COLO829 (cell line): ENCODE measurements at places on chromosomes 2 and 18.

- no peak for DNase-seq
Observed at GRCh38 chr2:130966149-130966774, 127.0 kb downstream of the FAM168B start.

- no peak for DNase-seq
Observed at GRCh38 chr2:149781263-149781808, 193.8 kb upstream of the MMADHC start.

GRCh38 chr2:205754924-205755321, 72.6 kb downstream of the NRP2 start:
- no peak for DNase-seq

DNA sequence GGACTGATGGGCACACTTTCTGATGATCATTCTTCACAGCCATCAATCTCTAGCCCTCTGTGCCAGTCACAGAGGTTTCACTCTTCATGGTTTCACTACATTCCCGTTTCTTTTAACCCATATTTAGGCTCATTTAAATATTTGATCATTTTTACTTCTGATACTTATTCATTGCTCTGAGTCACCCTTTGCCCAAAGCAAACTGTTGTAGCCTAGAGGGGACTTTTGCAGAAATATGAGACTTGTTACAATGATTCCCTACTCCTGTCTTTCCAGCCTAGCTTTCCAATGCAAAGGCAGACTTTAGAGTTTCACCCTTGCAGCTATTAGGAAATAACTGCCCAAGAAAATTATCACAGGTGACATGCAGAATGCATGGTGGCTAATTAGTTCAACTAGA, 444.2 kb downstream of the PTPRM start:
- DNase-seq = no peak

- DNase-seq = no peak
Observed at GRCh38 chr2:173290518-173290917, 64.2 kb upstream of the CDCA7 start.

GRCh38 chr2:221289389-221289788, 282.7 kb downstream of the EPHA4 start:
- no peak for DNase-seq

DNA sequence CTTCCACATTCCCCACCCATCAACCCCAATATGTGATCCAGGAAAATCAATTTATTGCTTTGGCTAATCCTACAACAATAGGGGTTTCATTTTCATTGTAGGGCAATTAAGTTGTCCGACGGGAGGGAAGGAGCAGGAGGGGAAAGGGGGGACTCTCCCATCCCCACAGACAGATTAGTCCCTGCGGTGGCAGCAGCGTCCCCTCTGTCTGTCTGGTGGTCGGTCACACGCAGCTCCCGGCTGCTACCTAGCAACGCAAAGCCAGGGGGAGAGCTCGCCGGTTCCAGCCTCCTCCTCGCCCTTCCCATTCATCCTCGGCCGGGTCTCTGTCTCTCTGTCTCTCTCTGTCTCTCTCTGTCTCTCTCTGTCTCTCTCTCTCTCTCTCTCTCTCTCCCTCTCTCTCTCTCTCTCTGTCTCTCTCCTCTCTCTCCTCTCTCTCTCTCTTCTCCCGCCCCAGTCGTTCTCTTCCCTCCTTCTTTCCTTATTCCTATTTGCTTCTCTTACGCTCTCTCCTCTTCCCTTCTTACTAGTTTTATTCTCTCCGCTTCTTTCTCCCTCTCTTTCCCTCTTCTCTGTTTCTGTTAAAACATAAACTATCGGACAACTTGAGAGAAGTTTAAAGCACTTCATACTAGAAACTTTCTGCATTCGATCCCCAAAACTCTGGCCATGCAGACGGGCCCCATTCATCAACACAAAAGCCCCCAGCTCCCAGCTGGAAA, 1.2 kb downstream of the LRP2 start:
- DNase-seq = no peak

GRCh38 chr2:176317199-176317598, 48.0 kb downstream of the MTX2 start:
- DNase-seq = no peak

- peak; percentile 88 for DNase-seq
Observed at GRCh38 chr18:63237881-63238692, 81.5 kb downstream of the BCL2 start.

- no peak for DNase-seq
Observed at GRCh38 chr2:184554736-184555135, 43.6 kb upstream of the ZNF804A start.

DNA sequence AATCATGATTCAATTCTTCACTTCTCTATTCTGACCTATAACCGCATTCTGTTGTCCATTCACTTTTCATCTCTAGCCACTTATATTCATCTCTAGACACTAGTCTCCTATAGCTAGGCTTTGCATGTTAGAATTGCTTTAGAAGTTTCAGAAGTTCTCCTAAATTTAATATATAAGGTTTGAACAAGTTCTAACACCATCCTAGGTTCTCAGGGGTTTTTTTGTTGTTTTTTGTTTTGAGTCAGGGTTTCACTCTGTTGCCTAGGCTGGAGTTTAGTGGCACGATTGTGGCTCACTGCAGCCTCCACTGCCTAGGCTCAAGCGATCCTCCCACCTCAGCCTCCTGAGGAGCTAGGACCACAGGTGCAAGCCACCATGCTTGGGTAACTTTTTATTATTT, 19.9 kb downstream of the WDSUB1 start:
- no peak for DNase-seq

- peak; percentile 13 for DNase-seq
Observed at GRCh38 chr18:32019251-32019948, 775 bp downstream of the RNF125 start.

DNA sequence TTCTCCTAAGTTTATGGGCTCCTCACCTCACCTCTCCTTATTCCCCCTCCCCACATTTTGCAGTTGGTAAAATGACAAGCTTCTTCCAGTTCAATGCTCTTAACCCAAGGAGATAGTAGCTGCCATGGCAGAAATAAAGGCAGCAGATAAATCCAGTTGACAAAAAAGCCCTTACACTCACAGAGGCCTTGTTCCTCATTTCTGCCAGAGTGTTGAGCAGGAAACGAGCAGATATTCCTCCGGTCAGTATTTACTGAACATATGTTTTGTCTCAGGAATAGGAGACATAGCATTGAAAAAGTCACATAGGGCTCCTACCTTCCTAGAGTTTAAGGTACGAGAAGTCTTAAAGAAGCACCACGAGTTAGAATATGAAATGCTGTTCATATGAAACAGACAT, 493.7 kb upstream of the TNP1 start:
- DNase-seq = no peak

DNA sequence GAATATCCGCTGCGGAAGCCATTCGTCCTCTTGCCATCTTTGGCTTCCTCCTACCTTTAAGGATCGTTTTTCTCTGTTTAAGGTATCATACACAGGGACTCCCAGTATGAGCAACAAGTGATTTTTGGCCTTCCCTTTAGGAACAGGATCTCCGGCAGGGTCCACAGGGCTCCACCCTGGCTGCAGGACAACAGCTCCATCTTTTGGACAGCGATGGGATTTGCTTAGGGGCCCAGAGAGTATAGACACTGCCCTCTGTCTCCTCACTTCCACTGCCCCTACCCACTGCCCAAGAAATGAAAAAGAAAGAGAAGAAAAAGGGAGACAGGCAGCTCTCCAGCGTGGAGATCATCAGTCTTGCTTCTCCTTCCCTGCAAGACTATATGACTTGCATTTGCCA, 224.5 kb downstream of the UXS1 start:
- DNase-seq = no peak

GRCh38 chr2:241140445-241140840, 8.8 kb downstream of the PASK start:
- DNase-seq = no peak

DNA sequence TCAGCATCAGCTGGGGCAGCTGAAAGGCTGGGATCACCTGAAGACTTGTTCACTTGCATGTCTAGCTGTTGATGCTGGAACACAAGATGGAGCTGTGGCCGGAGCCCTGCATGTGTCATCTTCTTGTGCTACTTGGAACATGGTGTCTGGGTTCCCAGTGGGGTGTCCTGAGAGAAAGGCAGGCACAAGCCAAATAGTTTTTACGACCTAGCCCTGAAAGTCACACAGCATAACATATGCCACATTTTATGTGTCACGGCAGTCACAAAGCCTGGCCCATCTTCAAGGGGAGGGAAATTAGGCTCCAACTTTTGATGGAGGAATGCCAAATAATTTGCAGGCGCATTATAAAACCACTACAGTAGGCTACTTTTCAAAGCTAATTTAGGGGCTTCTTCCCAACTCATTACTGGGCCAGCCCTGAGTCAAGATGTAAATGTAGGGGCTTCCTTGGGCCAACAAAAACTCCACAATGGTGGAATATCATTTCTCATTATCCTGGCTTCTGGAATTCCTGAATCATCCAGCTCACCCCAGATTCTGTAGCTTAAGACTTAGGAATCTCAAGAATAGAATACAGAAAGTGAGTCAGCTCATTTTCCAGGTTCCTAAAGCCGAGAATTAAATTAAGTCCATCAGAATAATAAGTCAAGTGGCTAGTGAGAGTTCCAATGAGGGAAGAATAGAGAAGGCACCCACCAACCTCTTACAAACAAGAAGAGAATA, 543.0 kb downstream of the TNS1 start:
- DNase-seq = no peak

- DNase-seq = peak; percentile 21
Observed at GRCh38 chr2:23497063-23497462, 112.1 kb downstream of the KLHL29 start.

DNA sequence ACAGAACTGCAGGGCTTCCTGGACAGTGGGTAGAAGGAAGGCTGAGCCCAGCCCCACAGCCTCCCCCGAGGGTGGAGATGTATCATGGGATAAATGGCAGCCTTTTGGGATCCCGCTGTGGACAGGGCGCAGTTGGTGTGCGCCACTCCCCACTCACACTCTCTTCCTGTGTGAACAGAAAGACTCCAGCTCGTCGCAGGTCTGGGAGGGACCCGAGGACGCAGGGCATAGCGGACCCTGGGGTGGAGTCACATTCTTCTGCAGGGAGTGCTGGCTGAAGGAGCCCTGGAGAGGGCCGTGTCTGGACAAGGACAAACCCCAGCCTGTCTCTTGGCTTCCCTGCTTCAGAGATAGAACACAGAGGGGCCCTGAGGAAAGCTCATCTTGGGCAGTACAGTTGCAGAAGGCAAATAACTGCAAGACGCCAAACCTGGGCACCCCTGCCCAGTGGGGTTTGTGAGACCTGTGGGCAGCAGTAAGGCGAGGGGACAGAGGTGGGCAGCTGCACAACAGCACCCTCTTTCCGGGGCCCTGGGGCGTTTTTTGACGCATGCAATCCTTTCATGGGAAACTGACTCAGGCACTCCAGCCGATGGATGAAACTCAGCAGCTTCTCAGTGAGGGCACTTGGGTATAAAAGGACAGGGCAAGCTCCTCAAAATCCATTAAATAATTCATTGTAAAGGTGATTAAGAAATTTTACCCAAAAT, 101.9 kb downstream of the USP40 start:
- no peak for DNase-seq

DNA sequence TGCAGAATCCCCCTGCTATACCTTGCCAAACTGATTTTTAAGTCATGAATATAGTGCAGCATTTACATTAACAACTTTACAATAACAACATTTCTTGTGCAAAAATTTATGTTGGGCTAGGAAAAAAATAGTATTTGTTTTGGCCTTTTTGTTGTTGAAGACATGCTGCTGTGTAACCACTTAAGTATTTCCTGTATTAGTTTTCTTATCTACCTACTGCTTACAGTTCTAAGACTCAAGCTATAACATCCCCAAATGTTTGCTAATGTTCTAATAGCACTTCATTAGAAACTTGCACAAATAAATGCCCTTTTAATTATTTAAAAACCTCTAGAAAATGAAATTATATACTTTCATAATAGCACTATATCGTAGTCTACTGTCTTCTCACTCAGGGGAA, 154.3 kb upstream of the DOCK10 start:
- DNase-seq = no peak

DNA sequence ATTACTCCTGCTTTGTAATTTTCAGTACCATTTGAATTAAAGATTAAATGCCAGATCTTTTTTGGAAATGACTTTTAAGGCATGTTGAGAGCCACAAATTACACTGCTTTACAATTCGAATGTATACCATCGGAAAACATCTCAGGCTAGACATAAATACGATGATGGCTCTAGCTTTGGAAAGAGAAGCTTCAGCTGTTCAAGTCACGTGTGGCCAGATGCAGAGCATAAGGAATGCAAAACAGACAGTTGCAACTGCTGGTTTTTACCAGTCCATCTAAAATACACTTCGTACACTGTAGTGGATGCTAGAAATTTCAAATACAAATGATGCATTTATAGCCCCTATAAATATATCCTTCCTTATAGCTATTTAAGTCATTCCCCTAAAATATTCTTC, 8.0 kb downstream of the ZNF516 start:
- DNase-seq = no peak

DNA sequence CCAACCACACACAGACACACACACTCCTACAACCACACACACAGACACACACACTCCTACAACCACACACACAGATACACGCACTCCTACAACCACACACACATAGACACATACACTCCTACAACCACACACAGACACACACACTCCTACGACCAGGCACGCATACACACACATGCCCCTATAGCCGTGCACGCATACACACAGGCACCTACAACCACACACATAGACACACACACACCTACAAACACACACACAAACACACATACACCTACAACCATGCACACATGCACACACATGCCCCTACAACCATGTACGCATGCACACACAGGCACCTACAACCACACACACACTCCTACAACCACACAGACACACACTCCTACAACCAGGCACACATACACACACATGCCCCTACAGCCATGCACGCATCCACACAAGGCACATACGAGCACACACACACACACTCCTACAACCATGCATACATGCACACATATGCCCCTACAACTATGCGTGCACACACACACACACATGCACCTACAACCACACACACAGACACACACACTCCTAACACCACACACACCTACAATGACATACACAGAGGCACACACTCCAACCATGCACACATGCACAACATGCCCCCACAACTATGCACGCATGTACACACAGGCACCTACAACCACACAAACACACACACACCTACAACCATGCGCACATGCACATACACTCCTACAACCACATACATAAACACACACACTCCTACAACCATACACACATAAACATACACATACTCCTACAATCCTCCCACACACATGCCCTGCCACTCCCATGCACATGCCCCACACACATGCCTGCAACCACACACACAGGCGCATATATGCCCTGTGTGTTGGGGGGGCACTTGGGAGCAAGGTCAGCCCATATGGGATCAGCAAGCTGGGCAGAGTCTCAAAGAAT, 19.1 kb upstream of the TEX51 start:
- DNase-seq = no peak

- no peak for DNase-seq
Observed at GRCh38 chr2:161223139-161223732, 63.0 kb downstream of the TANK start.

GRCh38 chr2:30098266-30099005, 48.4 kb upstream of the YPEL5 start:
- DNase-seq = no peak

- no peak for DNase-seq
Observed at GRCh38 chr2:181657379-181657778, 474 bp upstream of the CERKL start.

GRCh38 chr2:133792223-133792622, 224.0 kb upstream of the NCKAP5 start:
- no peak for DNase-seq
